Dermis blood vessel endothelial cell (primary cell): ENCODE measurements at places on chromosomes 6 and 20.

DNA sequence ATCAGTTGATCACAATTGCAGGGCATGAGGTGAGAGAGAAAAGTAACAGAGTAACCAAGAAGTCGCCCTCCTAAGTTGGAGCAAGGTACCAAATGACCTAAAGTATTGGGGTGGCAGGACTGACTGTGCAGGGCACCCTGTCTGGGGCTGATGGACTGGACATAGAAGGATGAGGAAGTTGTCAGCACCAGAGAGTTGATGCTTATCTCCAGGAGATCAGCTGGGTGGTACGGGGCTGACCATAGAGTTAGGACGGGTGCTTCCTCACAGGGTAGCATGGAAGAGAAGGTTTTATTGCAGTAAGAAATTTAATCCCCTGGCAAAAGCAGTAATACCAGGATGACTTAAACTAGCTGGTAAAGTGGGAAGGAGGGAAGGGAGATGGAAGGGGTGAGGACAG lies 66.7 kb downstream of the TMEM170B start:
- DNase-seq: no peak

DNA sequence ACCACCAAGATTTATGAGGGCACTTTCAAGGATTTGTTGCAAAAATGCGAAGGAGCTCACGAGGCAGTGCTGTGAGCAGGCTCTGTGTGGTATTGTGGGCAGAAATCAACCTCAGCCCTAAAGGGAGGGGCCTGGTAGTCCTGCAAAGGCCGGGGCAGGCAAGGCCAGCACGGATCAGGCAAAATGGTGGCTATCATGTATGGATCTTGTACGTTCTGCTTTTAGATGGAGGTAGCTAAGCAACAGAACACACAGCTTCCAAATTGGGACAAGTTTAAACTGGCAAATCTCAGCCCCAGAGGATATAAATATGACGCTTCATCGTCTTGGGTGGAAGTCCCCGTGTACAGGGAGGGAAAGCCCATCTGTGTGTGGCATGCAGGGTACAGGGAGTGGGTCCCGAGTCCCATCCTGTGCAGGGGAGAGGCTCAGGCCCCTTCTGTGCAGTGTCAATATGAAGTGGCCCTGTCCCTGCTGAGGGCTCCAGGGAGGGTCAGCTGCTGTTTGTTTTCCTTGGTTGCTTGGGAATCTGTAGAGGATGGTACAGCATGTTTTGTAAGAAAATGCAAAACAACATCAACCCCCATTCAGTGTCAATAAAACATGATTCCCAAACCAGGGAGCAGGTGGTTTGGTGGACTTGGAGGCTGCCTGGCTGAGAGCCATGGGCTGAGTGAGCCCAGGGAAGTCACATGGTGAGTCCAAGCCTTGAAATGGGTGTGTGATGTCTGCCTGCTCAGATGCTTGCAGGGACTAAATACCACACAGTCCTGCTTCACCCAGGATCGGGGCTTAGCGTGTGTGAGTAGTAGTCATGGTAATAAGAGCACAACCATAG lies 113.0 kb downstream of the SYCP2 start:
- DNase-seq: no peak

DNA sequence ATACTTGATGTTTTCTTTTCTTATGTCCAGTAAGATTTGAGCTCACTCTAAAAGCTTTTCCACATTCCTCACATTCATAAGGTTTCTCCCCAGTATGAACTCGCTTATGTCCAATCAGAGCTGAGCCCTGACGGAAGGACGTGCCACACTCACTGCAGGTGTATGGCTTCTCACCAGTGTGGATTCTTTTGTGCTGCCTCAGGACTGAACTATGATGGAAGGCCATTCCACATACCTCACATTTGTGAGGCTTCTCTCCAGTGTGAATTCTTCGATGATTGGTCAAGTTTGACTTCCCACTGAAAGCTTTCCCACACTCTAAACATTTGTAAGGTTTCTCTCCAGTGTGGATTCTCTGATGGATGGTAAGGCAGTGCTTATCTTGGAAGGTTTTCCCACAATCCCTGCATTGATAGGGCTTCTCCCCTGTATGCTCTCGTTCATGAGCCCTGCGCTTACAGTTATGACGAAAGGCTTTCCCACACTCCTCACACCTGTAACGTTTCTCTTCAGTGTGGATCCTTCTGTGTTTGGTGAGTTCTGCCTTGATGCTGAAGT lies 9.9 kb downstream of the ZNF311 start:
- DNase-seq: no peak

- no peak for DNase-seq
Measured at GRCh38 chr6:159351707-159352106, 182.5 kb downstream of the FNDC1 start.

DNA sequence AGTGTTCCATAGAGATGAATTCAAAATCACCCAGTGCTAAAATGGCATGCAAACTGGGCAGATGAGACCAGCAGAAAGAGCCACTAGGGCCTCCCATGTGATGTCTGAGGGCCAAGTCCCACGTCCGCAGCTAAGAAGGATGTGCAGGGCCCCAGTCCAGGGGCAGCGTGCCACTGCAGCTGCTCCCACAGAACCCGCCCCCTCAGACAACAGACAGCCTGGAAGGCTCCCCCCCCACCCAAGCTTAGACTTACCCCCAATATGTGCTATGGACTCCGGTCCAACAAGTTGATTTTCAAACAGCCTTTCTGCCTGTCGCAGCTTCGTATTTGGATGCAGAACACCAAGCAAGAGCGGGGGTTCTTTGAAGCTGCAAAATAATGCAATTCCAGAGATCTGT lies 14.0 kb downstream of the APMAP start:
- DNase-seq: no peak

GRCh38 chr6:139152892-139153271 lies 18.0 kb downstream of the HECA start:
- no peak for DNase-seq

DNA sequence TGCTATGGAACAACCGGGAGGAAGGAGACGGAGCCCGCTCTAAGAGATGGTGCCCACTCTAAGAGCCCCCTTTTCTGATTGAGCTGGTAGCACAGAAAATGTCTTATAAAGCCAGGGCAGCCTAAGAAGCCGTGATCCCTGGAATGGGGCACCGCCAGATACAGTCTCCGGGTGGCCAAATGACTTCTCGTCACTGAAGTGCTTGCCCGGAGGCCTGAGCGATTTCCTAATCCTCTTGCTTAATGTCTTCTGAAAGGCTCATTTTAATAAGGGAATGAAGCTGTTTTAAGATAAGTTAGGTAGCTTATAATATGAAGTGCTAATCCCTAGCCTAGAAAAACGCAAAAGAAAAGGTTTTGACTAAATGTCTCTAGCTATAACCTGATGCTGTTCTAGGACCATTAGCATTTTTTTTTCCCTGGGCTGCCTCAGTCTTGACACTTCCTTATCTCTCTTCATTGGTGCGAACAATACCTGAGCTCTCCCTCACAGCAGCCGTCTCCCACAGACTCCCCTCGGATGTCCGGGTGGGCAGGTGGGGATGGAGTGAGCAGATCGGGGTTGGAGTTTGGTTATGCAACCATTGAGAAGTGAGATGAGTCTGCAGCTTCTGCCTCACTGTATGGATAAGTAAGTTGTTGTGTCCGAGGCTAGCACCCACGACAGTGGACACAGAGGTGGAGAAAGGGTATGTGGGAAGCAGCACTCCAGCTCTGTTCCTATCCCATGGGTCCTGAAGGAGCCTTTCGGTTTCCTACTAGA lies 559.4 kb upstream of the AGPAT4 start:
- no peak for DNase-seq

DNA sequence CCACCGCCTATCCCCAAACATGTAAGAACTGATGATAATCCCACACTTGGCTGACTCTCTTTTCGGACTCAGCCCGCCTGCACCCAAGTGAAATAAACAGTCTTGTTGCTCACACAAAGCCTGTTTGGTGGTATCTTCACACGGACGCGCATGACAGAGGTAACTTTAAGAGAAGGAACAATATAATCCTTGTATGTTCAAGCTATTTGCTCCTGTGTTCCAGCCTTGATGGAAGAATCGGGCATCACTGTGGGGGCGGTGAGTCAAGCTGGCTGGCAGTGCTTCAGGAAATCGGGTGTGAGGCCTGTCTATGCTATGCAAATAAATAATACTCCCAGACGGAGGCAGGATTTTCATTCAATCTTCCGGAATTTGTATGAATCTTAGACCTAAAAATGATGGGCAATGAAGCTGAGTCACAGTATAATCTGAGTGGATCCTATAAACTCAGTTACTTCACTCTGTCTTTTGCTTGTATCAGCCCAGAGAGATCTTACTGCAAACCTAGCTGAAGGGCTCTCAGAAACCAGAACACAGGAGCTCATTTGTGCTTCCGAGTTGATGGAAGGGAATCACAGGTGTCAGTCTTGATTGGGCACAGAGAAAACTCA lies 45.2 kb upstream of the NT5E start:
- DNase-seq: peak; percentile 90

- peak; percentile 45 for DNase-seq
Measured at GRCh38 chr20:62063981-62064769, 1.5 kb downstream of the TAF4 start.

GRCh38 chr6:169789944-169790927 lies 38.8 kb downstream of the ERMARD start:
- DNase-seq: peak; percentile 77

GRCh38 chr20:8265588-8265987 lies 133.5 kb downstream of the PLCB1 start:
- DNase-seq: peak; percentile 42

DNA sequence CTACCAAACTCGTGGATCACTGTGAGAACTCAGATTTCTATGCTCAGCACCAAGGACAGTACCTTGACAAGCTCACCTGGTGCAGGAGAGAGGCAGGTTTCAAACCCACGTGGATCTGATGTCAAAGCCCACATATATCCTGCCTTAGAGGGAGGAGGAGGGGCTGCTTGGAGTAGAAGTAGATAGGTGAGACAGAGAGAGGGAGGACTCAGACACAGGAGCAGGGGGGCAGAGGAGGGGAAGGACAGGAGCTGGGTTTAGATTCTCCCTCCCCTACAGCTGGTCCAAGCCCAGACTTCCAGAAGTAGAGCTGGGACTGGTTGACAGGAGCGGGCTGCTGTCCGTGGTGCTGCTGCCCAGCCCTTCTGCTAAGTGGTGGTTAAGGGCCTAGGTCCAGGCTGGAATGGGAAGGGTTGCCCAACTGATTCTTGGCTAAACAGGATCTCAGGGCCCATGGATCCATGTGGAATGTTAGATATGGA lies 77.5 kb downstream of the CDH22 start:
- peak; percentile 62 for DNase-seq
